ENCODE measurements at places on chromosomes 12 and 14.

DNA sequence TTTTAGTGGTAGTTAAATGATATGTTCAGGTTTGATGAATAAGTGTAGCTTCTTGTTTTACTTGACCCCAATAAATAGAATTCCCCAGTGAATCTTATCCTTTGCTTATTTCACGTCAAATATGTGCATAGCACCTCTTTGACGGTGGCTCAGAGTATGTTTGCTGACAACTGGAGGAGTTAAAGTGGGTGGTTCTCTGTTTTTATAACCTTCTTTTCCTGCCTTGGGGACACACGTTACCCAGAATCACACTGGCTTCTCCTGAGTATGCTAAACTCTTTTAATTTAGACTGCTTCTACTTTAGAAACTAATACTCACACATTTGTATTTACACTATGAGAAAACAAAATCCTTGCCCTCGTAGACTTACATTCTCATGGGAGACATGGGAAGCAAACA lies 62.3 kb downstream of the TMTC2 start:
- no peak for DNase-seq

- DNase-seq = no peak
Observed at GRCh38 chr14:54338696-54339317, 58.0 kb upstream of the CDKN3 start.

GRCh38 chr14:75497191-75497590 lies 25.1 kb upstream of the BATF start:
- DNase-seq = no peak

- DNase-seq = no peak
Observed at GRCh38 chr14:101127224-101127623, 223.7 kb upstream of the RTL1 start.

DNA sequence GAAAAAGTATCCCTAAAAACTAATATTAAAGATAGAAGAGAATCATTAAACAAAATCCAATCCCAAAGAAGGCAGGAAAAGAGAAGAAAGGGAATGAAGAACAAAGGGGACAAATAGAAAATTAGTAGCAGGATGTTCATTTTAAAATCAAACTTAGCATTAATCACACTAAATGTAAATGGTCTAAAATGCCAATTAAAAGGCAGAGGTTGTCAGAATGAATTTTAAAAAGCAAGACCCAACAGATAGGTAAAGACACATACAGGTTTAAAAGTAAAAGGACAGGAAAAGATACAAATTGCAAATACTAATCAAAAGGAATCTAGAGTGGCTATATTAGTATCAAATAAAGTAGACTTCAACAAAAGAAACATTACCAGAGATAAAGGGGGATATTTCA lies 12.5 kb downstream of the DDHD1 start:
- no peak for DNase-seq

- no peak for DNase-seq
Observed at GRCh38 chr12:64800640-64801039, 23.8 kb upstream of the TBC1D30 start.

DNA sequence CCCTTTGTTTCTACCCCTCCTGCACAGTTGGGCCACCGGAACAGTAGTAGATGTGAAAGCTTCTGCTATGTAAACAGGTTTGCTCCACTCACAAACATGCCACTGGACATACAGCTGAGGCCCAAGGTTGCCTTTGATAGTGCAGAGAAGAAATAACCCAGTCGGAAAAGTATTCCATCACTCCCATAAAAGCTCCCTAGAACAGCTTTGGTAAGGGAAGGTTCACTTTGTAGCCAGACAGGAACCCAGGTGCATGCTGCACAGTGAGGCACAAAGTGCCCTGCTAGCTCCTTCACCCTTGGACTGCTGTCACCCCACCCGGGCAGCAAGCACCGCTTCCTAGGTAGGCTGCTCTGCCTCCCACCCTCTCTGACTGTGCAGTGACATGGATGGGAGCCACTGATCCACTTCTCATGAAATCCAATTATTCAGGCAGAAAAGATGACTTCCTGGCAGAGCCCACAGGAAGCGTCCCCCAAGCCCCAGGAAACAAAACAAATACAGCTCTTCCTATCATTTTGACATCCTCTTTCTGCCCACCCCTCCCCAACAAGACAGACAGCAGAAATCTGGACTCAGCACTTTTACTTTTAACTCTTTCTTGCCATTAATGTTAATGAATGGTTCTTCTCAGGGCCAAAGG lies 100.2 kb downstream of the SRGAP1 start:
- no peak for DNase-seq

DNA sequence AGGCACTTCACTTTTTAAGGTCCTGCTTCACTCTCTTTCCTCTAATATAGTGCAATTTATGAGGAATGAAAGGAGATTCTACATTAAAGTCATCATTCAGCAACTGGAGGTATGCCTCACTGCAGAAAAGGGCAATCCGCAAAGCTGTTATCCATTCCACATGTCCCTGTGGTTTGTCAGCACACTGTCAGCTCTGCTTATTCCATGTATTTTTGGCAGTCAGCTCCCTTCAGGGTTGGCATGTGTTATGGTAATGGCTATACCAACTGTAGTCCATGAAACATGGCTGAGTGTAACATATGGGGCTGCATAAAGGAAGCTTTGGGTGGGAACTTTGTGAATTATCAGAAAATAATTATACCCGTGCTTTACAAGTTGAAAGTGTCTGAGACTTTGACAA lies 154.1 kb downstream of the GALC start:
- no peak for DNase-seq

- no peak for DNase-seq
Observed at GRCh38 chr12:59407799-59408198, 188.0 kb upstream of the SLC16A7 start.

DNA sequence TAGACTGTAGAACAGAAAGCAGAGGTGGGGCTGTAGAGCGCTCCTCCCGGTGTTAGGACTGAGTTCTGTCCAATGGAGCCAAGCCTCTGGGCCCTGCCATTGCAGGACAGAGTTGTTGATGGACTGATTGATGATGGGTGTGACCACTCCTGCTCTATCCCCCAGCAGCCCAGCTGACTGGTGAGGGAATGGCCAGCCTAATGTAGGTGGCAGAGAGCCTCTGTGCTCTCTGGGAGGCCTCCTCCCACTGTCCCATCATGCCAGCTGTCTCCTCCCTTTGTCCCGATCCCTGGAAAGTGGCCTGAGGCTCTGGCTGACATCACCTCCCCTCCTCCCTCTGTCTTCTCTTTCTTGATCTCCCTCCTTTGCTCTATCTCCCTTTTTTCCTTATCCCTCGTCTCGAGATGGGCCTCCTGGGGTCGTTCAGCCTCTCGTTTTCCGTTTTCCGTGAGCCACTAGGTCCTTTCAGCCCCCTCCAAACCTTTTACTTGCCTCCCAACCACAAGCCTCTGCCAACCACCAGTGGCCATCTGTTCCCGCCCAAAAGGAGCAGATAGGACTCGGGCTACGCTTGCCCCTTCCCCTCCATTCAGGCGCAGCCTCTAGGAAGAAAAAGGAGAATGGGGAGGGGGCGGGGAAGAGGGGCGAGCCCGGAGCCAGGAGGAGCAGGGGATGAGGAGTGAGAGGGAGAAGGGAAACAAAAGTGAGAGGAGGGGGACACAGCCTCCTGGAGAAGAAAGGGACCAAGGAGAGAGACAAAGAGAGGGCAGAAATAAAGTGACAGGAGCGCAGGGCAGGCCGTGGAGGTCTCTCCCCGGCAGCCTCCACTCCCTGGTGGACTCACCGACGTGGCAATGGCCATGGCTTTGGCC lies 572 bp downstream of the EFS start:
- peak; percentile 82 for DNase-seq

- DNase-seq = no peak
Observed at GRCh38 chr14:76537906-76538647, 162.1 kb downstream of the ESRRB start.

DNA sequence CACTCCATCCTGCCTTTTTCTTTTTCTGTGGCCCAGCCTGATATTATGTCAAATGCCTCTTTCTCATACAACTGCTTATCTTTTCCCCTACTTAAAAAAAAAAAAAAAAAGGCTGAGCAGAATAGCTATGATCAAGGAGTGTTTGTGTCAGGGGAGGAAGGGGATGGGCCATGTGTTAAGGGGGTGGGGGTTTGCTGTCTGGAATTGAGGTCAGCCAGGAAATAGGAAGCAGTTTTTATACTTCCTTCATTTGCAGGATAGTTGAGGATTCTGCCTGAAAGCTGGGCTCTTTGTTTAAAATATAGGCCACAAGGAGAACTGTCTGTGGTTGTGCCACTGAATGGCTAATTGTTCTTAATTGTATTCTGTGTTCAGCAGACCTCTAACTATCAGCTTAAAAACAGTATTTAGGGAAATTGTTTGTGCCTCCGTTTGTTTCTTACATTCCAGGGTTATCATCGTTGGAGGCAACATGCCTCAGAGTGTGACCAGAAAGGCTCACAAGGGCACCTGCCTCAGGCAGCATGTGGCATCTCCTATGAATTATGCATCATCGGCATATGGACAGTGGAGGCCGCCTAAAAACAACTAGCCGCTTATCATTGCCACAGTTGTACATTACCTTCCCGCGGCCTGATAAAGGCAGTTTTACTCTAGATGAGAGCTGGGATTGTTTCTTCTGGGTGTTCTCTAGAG lies 96.0 kb downstream of the SRGAP1 start:
- no peak for DNase-seq

DNA sequence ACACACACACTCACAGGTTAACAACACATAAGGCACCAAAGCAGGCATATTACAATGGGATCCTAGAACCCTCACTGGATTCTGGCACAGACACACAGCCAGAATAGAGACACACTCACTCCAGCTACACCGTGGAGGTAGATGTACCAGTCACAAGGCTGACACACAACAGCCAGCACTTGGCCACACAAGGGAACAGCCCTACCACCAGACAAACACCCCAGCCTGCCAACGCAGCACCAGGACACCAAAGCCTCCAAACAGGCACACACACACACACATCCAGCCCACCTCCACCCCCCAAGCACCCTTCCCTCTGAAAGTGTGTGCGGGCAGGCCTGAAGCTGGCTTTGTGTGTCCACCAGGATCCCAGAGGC lies 10.9 kb upstream of the ITGB7 start:
- no peak for DNase-seq

DNA sequence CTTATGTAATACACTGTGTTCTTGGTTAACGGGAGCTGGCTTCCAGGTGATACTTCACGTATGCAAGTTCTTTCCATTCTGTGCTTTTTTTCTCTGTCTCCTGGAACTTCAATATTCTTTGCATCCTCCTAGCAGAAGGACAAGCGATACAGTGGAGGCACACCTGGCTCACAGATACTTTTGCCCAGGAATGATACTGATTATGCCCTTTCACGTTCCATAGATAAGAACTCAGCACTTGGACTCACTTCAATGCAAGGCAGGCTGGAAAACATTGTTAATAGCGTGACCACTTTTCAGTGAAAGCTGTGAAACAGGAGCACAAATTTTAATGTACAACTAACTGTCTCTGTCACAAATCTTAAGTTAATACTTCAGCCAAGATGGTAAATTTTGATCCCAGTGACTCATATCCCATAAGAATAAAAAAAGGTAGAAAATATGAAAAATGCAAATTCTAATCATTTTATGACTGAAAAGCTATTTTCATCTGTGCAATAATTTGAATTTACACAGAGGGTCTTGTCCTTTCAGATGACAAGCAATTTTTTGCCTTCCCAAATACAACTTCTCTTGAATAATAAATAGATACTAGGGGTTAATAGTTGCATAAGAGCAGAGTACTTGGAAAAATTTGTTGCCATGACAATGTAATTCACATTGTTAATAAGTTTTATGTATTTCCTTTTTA lies 919.0 kb downstream of the GALC start:
- DNase-seq = no peak

GRCh38 chr12:88202500-88202899 lies 60.4 kb downstream of the TMTC3 start:
- DNase-seq = no peak

- no peak for DNase-seq
Observed at GRCh38 chr14:55944757-55945156, 173.5 kb upstream of the PELI2 start.

DNA sequence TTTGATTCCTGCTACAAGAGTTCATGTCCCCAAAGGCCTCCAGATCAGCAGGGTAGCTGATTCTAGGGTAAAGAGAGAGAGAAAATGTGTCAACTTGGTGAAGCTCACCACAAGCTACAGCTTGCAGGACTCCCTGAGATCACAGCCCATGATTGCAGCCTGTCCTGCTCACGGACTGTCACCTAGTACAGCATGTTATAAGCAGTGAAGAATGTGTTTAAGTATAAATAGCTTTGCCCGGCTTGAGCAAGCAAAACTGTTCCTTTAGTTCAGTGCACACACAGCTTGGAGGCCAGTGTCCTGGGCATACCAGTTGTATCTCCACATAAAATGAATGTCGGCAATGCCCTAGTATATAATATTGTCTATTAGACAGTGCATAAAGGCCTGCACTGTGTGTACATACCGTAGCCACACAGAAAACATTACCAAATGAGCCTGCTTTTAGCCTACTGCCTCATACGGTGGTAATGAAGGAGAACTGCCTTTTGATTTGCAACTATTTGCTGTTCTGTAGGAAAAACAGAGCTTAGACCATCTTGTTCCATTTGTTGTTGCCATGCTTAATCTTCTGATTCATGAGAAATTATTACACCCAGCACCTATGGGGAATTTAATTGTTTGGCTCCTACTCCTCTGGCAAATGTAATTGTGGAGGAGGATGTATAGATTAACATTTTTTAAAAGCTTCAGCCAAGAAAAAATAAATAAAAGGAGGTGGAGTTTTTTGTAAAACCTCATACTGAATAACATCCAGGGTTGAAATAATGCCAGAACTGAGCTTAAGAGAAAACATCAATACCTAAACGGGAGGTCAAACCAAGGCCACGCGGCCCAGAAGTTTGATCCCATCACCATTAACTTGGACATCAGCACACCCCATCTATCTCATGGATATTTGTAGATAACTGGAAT lies 108.1 kb upstream of the G2E3 start:
- DNase-seq = no peak

GRCh38 chr12:66232263-66232662 lies 43.2 kb downstream of the IRAK3 start:
- no peak for DNase-seq

DNA sequence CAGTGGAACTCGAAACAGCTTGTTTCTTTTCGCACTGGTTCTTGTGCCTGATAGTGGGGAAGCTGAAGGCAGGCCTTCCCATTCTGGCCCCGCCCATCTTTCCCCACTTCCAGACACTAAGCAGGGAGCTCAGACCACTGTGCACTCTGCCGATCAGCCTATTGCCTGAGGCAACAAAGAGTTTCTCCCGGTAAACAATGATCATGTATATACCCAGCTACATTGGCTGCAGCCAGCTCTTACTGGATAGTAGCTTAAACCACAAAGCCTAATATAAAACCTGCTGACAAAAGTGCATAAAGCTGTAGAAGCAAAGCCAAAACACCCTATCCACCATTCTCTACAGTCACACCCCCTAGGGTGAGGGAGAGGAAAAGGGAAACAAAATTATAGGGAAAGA lies 24.7 kb upstream of the GLIPR1 start:
- no peak for DNase-seq

- no peak for DNase-seq
Observed at GRCh38 chr14:98808494-98809407, 463.2 kb downstream of the BCL11B start.

- DNase-seq = peak; percentile 84
Observed at GRCh38 chr12:121240484-121241101, 30.7 kb downstream of the P2RX4 start.

GRCh38 chr14:92552066-92552465 lies 38.5 kb downstream of the RIN3 start:
- DNase-seq = no peak

GRCh38 chr14:89616852-89617341 lies 199.9 kb upstream of the FOXN3 start:
- DNase-seq = no peak
